ENCODE measurements at places on chromosomes 7 and 10. TPM values are rescaled to one million over a fixed set of nuclear protein-coding genes. Genes with fewer than 3 reads are reported as not detected.

Gene ARHGAP12
- 29.4 TPM for total RNA-seq

Gene RBP3
- total RNA-seq = not detected

Gene ZPBP
- not detected for total RNA-seq

Gene PRLHR
- total RNA-seq = not detected

Gene PRKAR1B
- total RNA-seq = 23.3 TPM

Gene SYCE1
- 0.07 TPM for total RNA-seq

Gene GPER1
- 3.2 TPM for total RNA-seq

Gene PGAM2
- total RNA-seq = 3.3 TPM

Gene GPR26
- total RNA-seq = not detected

Gene TDRD1
- 0.13 TPM for total RNA-seq

Gene TEX36
- not detected for total RNA-seq

Gene BAIAP2L1
- total RNA-seq = 4.2 TPM

Gene TLX1
- not detected for total RNA-seq

Gene CPXM2
- total RNA-seq = 114 TPM

Gene C10orf67
- not detected for total RNA-seq

Gene TMEM225B
- total RNA-seq = 0.52 TPM

Gene FGFBP3
- 0.36 TPM for total RNA-seq

Gene MYH16
- total RNA-seq = not detected

Gene LIPF
- not detected for total RNA-seq

Gene ECHDC3
- 4.4 TPM for total RNA-seq

Gene CALHM3
- total RNA-seq = not detected

Gene ACHE
- total RNA-seq = 0.13 TPM

Gene COL17A1
- total RNA-seq = 1.1 TPM

Gene TRIL
- 1.8 TPM for total RNA-seq

Gene SLC18A3
- not detected for total RNA-seq

Gene GRM3
- not detected for total RNA-seq

Gene POR
- 64.7 TPM for total RNA-seq

Gene OPALIN
- not detected for total RNA-seq

Gene KIF5B
- 179 TPM for total RNA-seq

Gene AKR1C2
- 14.9 TPM for total RNA-seq

Gene BMPR1A
- total RNA-seq = 60.5 TPM
